Melanocyte of skin (primary cell): ENCODE measurements at places on chromosomes 3 and 15. TPM values are rescaled to one million over a fixed set of nuclear protein-coding genes. Genes with fewer than 3 reads are reported as not detected.

The RARRES1 gene
- 0.62 and 1.00 TPM in 2 replicates for total RNA-seq

The TMEM266 gene
- total RNA-seq: not detected in 2 replicates

The LRRN1 gene
- 1.7 and 2.5 TPM in 2 replicates for total RNA-seq

The CLRN1 gene
- not detected in 2 replicates for total RNA-seq

The WDR93 gene
- under 0.01 TPM in 2 replicates for total RNA-seq

The MED12L gene
- 0.15 and 0.33 TPM in 2 replicates for total RNA-seq

The HDC gene
- not detected in 2 replicates for total RNA-seq

The CD200 gene
- 15.3 and 17.0 TPM in 2 replicates for total RNA-seq

The LYZL4 gene
- total RNA-seq: not detected in 2 replicates

The TNFSF10 gene
- 1.7 and 6.7 TPM in 2 replicates for total RNA-seq

The GP9 gene
- total RNA-seq: not detected in 2 replicates

The PDZRN3 gene
- 35.8 and 49.4 TPM in 2 replicates for total RNA-seq

The IL17RD gene
- 0.33 and 1.2 TPM in 2 replicates for total RNA-seq

The SLC12A6 gene
- 6.0 TPM in 2 replicates for total RNA-seq

The NMB gene
- total RNA-seq: 4.4 and 7.9 TPM in 2 replicates

The WDR76 gene
- 20.6 and 22.5 TPM in 2 replicates for total RNA-seq

The CAMK2N2 gene
- total RNA-seq: 0.36 and 0.69 TPM in 2 replicates

The CDHR4 gene
- total RNA-seq: not detected in 2 replicates

The VIPR1 gene
- not detected in 2 replicates for total RNA-seq

The ADCY5 gene
- total RNA-seq: 0.34 and 1.5 TPM in 2 replicates

The CHRNA7 gene
- total RNA-seq: 1.5 and 2.1 TPM in 2 replicates

The CCDC9B gene
- 26.1 and 30.3 TPM in 2 replicates for total RNA-seq

The NPAP1 gene
- total RNA-seq: not detected in 2 replicates

The RHCG gene
- 0.36 and 0.69 TPM in 2 replicates for total RNA-seq

The CFAP20DC gene
- total RNA-seq: 8.6 and 10.3 TPM in 2 replicates

The PSTPIP1 gene
- total RNA-seq: 0.34 TPM in 1 of 2 replicates, not detected in the other

The DCUN1D1 gene
- total RNA-seq: 29.0 and 51.2 TPM in 2 replicates

The GABRR3 gene
- total RNA-seq: not detected in 2 replicates

The SEMA7A gene
- total RNA-seq: 11.7 and 29.4 TPM in 2 replicates

The TMEM89 gene
- total RNA-seq: not detected in 2 replicates

The DENND4A gene
- total RNA-seq: 28.2 and 30.5 TPM in 2 replicates

The CPNE9 gene
- not detected in 2 replicates for total RNA-seq

The GXYLT2 gene
- 26.8 and 43.3 TPM in 2 replicates for total RNA-seq

The GHSR gene
- total RNA-seq: not detected in 2 replicates

The SGO1 gene
- 6.2 and 10.3 TPM in 2 replicates for total RNA-seq

The KCTD6 gene
- 7.3 and 9.1 TPM in 2 replicates for total RNA-seq

The COL8A1 gene
- 0.34 and 15.6 TPM in 2 replicates for total RNA-seq

The SOX2 gene
- 0.34 and 5.8 TPM in 2 replicates for total RNA-seq

The LRRC34 gene
- total RNA-seq: 5.2 and 10.2 TPM in 2 replicates

The CFAP91 gene
- total RNA-seq: 0.46 and 2.0 TPM in 2 replicates

The EPB42 gene
- not detected in 2 replicates for total RNA-seq

The CCR3 gene
- total RNA-seq: not detected in 2 replicates

The DNAH12 gene
- under 0.01 and 0.36 TPM in 2 replicates for total RNA-seq

The NANOGP8 gene
- not detected in 2 replicates for total RNA-seq

The GOLGA8B gene
- 11.3 and 36.6 TPM in 2 replicates for total RNA-seq

The SLC6A1 gene
- total RNA-seq: not detected in 2 replicates

The KLHL25 gene
- 4.0 and 5.0 TPM in 2 replicates for total RNA-seq
